Epithelial cell of esophagus (primary cell): ENCODE measurements at places on chromosomes 11 and 22.

DNA sequence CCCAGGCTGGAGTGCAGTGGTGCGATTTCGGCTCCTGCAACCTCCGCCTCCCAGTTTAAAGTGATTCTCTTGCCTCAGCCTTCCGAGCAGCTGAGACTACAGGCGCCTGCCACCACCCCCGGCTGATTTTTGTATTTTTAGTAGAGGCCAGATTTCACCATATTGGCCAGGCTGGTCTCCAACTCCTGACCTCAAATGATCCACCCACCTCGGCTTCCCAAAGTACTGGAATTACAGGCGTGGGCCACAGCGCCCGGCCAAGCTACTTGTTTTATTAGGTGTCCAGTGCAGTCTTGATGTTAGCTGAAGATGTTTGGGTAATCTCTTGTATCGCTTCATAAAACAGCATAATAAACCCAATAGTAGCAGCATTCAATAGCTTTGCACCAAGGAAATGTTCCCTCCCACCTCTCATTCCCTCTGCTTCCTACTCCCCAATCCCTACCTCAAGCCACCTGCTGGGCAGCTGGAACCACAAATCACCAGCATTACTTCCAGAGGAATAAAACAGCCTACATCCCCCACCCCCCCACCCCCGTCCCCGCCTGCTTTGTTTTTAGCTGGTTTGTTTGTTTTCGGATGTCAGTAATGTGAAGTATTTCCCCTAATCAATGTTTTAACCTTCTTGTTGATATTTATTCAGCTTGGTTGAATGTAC, 11.0 kb upstream of the GRIK4 start:
- no peak for DNase-seq

- DNase-seq: no peak
These were observed 10.5 kb downstream of the TPST2 start for GRCh38 chr22:26579331-26579886.

DNA sequence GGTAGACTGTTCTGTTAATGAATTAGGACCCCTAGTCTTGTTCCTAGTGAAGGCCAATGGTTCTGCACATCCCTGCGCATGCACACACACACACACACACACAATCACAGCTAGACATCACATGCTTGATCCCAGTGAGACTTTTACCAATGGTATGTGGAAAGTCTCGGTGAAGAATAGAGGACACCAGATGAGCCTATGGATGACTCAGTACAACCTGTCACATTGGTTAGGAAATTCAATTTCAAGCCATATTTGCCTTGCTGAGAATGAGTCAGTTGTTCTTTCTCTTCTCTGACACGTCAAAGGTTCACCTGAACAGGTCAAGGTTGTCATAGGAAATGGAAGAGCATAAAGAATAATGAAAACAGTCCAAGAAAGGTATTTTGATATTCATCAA, 122.0 kb downstream of the SLC17A6 start:
- DNase-seq: peak; percentile 92

- DNase-seq: no peak
These were observed 44.5 kb downstream of the MED15 start for GRCh38 chr22:20551805-20552442.

- no peak for DNase-seq
These were observed 23.2 kb downstream of the FADS2 start for GRCh38 chr11:61851113-61851899.

GRCh38 chr11:82722231-82722630, 11.4 kb downstream of the FAM181B start:
- no peak for DNase-seq

- no peak for DNase-seq
These were observed 212.4 kb upstream of the SESN3 start for GRCh38 chr11:95443386-95443785.

GRCh38 chr22:28111501-28112189, 192.6 kb upstream of the PITPNB start:
- DNase-seq: no peak

GRCh38 chr22:37659066-37659896, 758 bp downstream of the PDXP start:
- DNase-seq: no peak

- no peak for DNase-seq
These were observed 34.5 kb upstream of the EED start for GRCh38 chr11:86209806-86210657.
